ENCODE measurements at places on chromosomes 4 and X.

GRCh38 chr4:107058828-107059227 is 22.7 kb upstream of the DKK2 start:
- no peak for DNase-seq

GRCh38 chr4:16952896-16953630 is 54.6 kb upstream of the LDB2 start:
- no peak for DNase-seq

DNA sequence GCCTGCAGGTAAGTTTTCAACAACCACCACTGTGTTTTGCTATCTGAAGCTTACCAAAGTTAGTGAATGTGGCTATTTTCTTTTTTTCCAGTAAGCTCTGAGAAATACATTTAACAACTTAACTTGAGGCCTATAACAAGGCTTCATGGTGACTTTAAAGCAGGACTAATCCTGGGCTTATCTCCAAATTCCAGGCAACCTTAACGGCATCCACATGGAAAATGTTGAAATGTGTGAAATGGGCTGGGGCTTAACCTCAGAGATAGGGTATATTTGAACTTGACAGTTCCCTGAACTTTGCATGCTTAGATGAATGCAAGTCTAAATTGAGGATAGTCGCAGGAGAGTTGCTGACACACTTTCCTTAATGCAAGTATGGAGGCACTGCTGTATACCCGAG is 539.2 kb downstream of the GALNTL6 start:
- DNase-seq = no peak

DNA sequence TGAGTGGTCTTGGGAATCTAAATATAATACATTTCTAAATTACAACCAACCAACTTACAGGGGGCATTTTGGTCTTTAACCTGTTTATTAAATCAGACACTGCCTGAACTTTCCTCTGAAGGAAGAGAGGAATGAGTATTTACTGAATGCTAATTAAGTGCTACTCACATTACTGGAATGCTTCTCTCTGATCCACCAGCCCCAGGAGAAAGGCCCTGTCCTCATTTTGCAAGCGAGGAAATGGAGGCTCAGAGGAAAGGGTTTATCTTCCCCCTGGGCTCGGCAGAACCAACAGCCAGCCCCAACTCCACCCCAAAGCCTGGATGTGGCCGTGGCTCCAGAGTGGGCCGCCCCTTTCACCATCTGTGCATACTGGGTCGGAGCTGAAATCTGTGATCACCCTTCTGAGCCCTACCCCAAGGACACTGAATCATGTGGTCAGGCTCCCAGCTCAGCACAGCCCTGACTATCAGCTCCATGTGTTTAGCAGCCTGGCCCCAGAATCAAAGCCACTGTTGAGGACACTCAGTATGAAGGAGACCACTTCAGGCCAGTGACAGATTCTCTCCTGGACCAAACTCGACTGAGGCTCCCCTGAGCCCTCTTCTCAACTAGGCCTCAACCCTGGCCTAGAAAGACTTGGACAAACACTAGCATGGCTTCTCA is 56.7 kb upstream of the ENPP6 start:
- DNase-seq = no peak

- DNase-seq = no peak
Measured at GRCh38 chr4:81213671-81214070, 1.4 kb downstream of the PRKG2 start.

- DNase-seq = no peak
Measured at GRCh38 chr4:20565075-20565721, 135.1 kb upstream of the PACRGL start.
